ENCODE measurements at places on chromosomes 3 and 15.

DNA sequence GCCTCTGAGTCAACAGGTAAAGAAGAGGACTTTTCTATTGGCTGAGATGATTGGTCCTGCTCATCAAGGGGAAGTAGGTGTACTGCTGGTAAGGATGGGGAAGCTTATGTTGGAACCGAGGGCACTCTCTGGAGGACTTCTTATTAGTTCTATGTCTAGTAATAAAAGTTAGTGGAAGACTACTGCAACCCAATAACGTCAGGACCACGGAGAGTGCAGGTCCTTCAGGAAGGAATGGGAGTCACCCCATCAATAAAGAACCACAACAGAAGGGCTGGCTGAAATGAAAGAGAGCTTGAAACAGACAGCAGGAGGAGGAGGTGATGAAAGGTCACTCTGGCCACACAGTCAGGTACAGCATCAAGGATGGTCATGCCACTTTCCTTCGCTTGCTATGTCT, 68.8 kb upstream of the PRR23E start:
- no peak for DNase-seq

GRCh38 chr3:94896994-94897393, 834.1 kb downstream of the NSUN3 start:
- DNase-seq: no peak

GRCh38 chr3:25781758-25782594, 1.3 kb downstream of the NGLY1 start:
- DNase-seq: no peak

DNA sequence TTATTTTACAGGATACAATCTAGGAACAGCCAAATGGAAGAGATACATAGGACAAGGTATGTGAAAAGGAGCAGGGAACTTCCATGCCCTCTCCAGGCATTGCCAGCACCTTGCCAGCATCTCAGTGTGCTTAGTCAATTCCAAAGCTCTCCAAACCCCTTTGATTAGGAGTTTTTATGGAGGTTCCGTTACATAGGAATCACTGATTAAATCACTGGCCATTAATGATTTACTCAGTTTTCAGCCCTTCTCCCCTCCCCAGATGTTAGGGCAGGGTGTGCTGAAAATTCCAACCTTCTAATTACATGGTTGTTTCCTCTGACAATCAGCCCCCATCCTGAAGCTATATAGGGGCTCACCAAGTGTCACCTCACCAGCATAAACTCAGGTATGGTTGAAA, 11.5 kb downstream of the MYLK start:
- no peak for DNase-seq

GRCh38 chr3:72259755-72260587, 475.0 kb upstream of the PROK2 start:
- DNase-seq: no peak

All from stimulated activated CD4-positive, alpha-beta T cell treated with anti-CD3 and anti-CD28 coated beads, Interleukin-1b, Interleukin-23, amount 100 ng/mL, for 4 hours (primary cell).